ENCODE measurements at places on chromosomes 11 and 22.
A peak's percentile ranks its signal among the peaks of the same experiment; 100 is the strongest.

- DNase-seq = peak; percentile 82
These were observed 90.3 kb upstream of the PITPNB start for GRCh38 chr22:28009272-28009827.

DNA sequence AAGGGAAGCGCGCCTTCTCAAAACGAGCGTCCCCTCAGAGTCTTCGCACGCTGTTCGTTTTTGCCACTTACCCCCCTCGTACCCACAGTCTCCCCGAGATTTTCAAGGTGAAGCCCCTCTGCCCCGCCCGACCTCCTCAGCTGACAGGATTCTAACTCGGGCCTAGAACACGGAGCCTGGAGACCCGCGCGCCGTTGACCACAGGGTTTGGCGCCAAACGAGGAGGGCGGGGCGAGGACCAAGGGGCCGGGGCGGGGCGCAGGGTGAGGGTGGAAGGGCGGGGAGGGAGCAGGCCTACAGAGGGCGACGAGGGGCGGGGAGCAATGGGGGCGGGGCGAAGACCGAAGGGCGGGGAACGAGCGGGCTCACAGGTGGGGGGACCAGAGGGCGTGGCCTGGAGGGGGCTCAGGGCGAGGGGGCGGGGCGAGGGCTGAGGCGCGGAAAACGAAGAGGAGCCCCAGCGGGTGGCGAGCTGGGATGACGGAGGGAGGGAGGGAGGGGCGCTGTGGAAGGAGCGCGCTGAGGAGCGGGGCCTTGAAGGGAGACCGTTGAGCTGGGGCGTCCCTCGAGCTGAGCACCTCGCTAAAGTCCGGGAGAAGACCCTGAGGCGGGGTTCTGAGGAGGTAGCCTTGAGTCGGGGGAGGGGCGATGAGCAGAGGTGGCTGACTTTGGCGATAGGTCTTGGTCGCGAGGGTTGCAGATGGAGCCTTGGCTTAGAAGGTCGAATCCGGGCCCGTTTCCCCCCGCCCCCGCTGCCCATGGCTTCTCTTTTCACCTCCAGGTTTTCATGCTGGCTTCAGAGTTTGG lies at the start of gene DMC1:
Gene DMC1, minus strand, starts transcription at position 212 of the 807 bp plus-strand sequence. CDS start 1,927 bp downstream, outside the sequence.
- peak; percentile 41 for DNase-seq

GRCh38 chr11:79332017-79332416 lies 108.8 kb downstream of the TENM4 start:
- no peak for DNase-seq

DNA sequence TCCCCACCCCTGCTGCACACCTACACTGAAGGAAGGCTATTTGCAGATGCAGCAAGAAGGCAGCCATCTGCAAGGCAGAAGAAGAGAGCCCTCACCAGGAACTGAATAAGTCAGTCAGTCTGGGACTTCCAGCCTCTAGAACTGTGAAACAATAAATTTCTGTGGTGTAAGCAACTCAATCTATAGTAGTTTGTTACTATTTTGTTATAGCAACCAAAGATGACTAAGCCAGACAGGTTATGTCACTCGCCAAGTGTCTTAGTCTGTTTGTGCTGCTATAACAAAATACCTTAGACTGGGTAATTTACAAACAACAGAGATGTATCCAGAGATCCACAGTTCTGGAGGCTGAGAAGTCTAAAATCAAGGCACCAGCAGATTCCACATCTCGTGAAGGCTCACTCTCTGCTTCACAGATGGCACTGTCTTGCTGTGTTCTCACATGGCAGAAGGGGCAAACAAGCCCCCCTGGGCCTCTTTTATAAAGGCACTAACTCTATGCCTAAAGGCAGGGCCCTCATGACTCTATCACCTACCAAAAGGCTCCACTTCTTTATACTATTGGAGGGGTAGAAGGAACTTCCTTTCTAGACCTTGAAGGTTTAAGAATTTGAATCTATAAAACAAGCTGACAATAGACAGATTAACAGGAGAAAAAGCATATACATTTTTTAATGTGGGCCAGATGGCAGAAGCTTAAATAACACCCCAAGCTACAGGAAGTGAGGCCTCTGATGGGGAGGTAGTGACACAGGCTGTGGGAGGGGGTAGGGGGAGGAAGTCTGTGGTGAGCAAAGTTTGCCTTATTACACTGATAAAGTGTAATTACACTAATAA lies 12.3 kb downstream of the APOL6 start:
- DNase-seq = no peak

GRCh38 chr11:96316869-96317268 lies 26.1 kb downstream of the MAML2 start:
- DNase-seq = no peak

DNA sequence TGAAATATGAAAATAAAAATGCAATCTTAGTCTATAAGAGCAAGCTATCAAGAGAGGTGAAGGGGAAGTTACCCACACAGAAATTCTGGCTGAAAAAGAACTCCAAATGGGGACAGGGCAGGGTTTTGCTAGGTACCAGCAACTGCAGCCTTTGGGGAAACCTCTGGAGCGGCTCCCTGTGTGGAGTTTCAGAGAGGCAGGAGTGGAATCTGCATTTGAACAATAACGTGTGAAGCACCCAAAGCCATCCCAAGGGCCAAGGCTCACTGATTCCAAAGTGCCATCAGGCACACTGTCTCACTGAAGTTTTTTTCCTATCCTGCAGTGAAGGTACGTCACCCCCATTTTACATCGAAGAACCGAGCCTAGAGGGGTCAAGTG lies 87.8 kb downstream of the KCNC1 start:
- no peak for DNase-seq

DNA sequence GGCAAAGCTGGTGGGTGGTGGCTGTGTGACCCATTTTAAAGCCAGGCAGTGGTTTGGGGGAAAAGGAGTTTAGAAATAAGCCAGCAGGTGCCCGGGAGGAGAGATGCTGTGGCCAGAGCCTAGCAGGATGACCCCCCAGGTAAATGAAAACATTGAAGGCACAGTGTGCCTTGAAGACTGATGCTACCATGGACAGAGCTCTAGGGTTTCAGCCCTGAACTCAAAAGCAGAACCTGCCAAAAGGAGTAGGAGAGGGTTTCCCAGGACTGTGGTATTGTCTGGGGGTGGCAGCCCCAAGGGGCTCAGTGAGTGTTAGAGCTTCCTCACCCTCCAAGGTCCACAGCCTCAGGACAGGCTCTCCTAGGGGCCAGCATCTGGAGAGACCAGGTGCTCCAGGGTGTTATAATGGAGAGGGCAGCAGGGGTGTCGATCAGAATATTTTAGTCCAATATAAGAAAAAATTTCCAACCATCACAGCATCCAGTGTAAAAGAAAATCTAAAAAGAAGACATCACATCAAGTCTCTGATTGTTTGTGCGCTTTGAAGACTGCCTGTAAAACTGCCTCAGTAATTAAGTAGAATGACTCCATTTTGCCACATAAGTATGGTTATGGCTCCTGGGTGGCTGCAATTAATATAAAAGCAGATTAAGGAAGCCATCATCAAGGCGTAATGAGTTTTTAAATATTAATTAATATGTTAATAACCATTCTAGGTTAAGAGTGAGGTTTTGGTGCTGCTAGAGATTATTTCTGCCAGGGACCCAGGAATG lies 88.6 kb upstream of the LMO1 start:
- no peak for DNase-seq

- DNase-seq = no peak
These were observed 382.6 kb downstream of the DYNC2H1 start for GRCh38 chr11:103491777-103492176.

- DNase-seq = peak; percentile 41
These were observed 1.1 kb upstream of the MTMR2 start for GRCh38 chr11:95925011-95925410.

- DNase-seq = no peak
These were observed 21.8 kb downstream of the RNF169 start for GRCh38 chr11:74770456-74770855.

DNA sequence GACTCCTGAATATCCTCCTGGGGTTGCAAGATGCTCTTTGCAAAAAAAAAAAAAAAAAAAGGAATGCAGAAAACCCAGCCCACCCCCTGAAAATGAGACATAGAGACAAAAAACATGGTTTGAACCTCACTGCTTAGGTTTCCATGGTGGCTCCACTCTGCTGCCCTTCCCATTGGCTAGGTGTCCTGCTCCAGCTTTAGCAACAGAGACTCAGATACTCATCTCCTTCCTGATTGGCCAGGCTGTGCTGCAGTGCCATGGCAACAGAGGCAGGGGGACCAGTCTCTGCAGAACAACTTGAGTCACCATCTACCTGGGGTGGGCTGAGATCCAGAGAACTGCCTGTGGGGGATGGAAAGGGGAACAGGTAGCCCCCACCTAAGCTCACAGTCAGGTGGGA lies 17.4 kb upstream of the YWHAH start:
- no peak for DNase-seq

- DNase-seq = no peak
These were observed 68.0 kb upstream of the OPCML start for GRCh38 chr11:133600306-133600705.

GRCh38 chr11:69295079-69295994 lies 1.4 kb downstream of the MYEOV start:
- no peak for DNase-seq

DNA sequence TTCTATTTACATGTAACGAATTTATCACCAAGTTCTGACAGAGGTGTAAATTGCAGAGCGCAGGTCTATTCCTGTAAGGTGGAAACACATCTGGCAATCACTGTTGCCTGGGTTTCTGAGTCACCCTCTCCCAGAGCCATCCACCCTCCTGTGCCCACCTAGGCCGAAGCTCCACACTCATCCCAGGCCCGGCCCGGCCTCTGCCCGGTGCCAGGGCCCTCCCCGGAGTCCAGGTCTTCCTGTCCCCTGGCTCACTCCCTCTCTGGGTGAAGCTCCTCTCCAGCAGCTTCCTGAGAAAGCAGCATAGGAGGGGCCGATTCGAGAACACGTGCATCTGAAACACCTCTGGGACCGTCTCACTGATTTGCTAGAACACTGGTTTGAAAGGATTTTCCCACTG lies 308.2 kb downstream of the SHANK2 start:
- DNase-seq = no peak

DNA sequence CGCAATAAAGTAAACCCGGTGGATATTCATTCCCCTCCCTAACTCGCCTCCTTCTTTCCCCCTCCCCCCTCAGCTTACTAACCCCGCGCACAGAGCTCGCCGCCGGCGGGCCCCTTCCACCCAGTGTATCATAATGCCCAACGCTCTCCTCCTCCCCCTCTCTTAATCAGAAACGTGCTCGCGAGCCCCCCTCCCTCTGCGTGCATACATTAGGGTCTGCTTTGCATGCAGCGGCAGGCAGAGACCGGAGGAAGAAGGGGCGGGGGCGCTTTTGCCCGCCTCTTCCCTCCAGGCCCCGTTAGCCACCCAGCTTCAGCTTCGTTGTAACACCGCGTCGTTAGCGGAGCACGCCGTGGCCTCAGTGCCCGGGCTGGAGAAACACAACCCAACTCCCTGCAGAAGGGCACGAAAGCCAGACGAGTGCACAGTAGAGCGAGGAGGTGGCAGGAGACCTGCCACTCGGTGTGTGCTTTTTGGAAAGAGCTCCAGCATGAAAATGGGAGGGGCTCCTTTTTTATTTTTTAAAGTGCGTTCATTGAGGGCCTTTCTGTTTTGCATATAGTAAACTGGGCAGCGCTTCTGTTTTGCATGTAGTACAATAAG lies 901 bp upstream of the KMT2A start:
- no peak for DNase-seq

DNA sequence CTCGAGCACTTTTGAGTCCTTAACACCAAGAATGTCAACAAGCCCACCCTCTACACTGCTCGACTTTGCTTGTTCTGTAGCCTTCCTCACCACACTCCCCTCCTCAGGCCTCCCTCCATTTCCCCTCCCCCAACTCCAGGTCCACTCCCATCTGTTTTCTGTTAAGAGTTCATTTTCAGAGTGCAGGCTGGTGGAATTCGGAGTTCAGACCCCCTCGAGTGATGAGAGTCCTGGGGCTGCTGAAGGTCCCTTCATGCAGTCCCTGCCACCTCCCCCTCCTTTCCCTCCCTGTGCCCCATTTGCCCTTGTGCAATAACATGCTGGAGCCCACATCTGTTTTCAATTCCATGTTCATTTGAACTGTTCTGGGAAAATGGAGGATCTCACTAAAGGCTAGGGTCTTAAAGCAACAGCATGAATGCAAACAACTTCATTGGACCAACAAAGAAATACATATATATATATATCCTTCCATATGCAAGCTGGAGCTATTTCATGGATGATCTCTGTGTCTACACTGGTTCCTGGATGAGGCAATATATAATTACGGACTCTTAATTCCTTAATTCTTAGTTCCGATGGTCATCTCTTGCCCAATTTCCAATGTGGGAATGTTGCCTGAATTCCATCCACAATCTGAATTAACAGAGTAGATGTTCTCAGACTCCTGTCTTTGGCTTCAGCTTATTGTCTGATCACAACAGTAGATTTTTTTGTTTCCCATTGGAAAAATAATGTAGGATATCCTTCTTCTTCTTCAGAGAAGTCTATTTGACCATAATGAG lies 340.4 kb downstream of the ETS1 start:
- no peak for DNase-seq

DNA sequence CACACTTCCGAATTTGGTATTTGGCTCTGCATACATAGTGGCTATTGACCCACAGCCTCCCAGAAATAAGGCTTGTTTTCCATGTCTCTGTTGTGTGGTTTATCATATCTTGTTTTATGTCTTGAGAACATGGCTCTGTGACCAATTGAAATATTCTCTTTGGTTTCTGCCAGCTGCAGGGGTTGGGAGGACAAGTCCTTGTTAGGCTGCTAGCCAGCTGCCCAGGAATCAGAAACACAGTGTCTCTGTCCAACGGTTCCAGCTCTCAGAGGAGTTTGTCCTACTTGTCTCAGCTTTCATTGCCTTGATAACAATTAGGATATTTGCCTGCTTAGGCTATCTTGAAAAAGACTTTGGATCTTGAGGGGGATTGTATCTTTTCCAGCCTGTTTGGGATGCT lies 6.0 kb upstream of the SLC7A4 start:
- no peak for DNase-seq

DNA sequence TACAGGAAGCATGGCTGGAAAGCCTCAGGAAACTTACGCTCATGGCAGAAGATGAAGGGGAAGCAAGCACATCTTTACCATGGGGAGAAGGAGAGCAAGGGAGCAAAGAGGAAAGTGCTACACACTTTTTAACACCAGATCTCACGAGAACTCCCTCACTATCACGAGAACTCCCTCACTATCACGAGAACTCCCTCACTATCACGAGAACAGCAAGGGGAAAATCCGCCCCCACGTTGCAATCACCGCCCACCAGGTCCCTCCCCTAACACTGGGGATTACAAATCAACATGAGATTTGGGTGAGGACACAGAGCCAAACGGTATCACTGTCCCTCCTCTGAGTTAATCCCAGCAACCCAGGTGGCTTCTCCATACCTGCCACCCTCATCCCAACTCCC lies 84.5 kb downstream of the MN1 start:
- no peak for DNase-seq

Data from kidney glomerular epithelial cell (primary cell).